ENCODE measurements at places on chromosomes 13 and 19.
A peak's percentile ranks its signal among the peaks of the same experiment; 100 is the strongest.

DNA sequence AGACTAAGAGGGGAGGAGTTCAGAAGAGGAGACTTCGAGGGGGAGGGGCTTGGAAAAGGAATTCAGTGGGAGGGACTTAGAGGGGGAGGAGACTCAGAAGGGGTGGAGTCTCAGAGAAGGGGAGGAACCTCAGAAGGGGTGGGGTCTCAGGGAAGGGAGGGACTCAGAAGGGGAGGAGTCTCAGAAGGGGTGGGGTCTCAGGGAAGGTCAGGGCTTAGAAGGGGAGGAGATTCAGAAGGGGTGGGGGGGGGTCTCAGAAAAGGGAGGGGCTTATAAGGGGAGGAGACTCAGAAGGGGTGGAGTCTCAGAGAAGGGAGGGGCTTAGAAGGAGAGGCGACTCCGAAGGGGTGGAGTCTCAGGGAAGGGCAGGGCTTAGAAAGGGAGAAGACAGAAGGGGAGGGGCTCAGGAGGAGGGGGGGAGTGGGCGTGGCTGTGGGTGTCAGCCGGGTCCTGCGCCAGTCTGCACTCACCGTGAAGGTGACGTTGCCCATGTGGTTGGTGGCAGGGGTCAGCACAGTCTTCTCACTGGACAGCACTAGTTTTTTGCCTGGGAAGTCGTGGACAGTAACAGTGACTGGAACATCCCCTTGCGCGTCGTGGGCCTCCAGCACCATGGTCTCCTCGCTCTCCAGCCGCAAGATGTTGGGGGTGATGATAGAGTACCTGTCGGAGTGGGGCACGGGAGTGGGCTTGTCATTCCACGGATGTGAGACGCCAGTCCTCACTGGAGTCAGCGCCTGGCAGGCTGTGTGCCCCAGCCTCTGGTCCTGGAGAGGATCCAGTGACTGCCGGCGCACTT lies 1.5 kb downstream of the C3 start:
- DNase-seq: no peak

DNA sequence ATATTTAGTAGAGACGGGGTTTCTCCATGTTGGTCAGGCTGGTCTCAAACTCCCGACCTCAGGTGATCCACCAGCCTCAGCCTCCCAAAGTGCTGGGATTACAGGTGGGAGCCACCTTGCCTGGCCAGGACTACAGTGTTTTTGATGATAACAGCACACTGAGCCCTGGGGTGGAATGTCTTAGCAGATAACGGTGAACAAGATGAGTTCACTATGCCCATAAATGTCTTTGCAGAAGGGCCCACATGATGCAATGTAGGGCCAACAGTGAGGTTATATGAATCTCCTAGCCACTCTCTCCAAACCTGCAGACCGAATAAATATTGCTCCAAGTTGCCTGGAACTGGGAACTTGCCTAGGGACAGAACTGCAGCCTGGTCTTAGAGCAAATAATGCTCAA lies 235.1 kb downstream of the COG6 start:
- DNase-seq: no peak

GRCh38 chr13:48138270-48138669 lies 43.4 kb upstream of the MED4 start:
- no peak for DNase-seq

DNA sequence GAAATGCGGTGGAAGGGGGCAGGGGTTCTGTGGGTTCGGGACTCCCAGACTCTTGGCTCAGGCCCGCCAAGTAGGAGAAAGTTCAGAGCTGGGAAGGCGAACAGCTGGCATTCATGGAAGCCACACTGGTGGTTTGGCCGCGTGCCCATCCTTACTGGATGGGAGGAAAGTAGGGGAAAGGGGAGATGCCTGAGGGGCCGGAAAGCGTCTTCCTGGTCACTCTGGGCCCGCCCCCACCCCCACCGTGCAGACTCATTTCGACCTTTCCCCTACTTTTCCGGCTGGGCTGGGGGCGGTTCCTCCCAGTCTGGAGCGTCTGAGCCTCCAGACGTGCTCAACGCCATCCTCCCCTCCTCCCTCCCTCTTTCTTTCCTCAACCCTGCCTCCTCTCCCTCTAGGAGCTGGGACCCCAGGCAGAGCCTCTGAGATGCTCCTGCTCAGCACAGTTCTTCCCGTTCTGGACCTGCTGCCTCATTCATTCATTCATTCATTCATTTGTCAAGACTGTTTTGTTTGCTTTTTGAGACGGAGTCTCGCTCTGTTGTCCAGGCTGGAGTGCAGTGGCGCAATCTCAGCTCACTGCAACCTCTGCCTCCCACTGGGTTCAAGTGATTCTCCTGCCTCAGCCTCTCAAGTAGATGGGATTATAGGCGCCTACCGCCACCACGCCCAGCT lies 3.5 kb downstream of the ANGPTL4 start:
- DNase-seq: peak; percentile 14

DNA sequence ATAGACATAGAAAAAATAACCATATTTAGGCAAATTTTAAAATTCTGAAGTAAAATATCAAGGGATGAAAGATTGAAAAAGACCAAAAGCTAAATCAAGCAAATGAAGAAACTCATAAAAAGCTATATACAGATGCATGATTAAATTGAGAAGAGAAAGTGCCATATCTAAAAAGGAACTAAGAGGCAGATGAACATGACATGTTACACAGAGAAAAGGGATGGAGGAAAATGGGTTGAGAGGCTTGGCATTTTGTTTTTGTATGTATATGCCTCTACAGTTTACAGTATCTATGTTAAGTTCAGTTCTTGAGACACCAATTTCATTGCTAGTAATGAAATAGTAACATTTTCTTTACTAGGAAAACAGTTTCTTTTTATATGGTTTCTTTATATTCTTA lies 1507.4 kb upstream of the SPRY2 start:
- no peak for DNase-seq

DNA sequence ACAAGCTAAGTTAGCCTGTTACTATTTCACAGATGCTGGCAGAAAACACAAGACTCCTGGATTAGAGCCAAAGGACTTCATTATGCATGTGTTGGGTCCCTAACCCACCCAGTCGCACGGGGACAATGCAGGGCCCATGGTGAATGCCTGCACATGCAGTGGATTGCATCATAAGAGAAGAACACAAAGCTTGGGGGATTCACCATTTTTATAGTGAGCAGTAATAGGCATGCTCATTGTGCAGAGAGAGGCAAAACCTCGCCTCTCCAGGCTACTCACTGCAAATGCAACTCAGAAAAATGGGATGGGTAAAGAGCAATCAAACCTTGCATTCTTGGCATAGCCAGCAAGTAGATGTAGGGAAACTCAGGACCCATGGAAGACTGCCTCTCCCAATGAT lies 115.8 kb downstream of the DIAPH3 start:
- peak; percentile 28 for DNase-seq

DNA sequence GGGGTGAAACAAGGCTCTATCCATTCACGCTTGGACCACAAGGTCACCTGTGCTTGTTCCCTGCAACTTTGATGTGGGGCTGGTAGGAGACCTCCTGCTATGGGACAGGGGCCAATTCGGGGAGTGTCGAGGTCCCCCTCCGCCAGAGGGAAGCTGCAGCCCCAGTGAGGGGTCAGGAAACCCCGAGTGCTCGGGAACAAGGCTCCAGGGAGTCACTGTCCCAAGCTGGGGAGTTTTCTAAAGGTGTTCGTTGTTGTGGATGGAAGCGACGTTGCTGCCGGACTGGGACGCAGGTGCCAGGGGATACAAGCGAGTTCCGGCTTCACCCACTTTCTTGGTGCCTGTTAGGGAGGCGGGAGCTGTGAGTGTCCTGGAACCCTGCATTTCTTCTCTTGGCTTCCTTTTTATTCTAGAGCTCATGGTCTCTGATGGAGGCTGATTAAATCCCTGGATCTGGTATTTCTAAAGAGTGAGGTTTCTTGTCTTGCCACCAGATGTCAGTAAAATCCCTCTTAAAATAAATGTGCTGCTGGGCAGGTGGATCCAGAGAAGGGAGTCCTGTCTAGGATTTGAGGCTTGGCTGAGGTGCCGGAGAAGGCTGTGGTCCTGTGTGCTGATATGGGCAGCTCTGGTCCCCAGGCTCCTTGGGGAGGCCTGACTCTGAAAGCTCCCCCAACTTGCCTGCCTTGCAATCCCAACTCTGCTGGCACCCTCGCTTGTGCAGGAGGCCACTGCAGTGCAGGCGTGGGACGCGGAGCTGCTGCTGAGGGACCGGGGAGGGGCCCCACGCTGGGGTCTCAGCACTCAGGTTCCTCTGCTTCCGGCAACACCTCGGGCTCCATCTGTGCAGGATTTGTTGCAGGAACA lies 153.9 kb downstream of the TEX29 start:
- peak; percentile 77 for DNase-seq

GRCh38 chr13:111209613-111210012 lies 94.5 kb downstream of the ARHGEF7 start:
- no peak for DNase-seq

GRCh38 chr13:100394005-100394695 lies 194.4 kb downstream of the GGACT start:
- no peak for DNase-seq

DNA sequence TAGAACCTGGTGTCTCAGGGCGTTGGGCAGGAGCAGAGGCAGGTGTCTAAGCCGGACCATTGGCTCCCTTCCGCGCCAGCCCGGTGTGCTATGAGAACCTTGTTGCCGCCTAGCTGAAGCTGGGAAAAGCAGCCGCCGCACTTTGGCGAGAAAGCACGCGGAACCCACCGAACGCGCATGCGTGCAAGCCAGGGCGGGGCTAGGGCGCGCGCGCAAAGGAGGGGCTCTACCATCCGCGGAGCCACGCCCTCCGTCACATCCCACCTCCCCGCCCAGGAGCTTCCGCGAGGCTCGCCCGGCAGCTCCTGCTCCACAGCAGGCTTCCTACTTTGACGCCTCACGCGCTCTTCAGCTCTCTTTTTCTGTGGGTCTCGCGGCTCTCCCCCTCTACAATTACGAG lies 51.3 kb downstream of the WDR87 start:
- no peak for DNase-seq

DNA sequence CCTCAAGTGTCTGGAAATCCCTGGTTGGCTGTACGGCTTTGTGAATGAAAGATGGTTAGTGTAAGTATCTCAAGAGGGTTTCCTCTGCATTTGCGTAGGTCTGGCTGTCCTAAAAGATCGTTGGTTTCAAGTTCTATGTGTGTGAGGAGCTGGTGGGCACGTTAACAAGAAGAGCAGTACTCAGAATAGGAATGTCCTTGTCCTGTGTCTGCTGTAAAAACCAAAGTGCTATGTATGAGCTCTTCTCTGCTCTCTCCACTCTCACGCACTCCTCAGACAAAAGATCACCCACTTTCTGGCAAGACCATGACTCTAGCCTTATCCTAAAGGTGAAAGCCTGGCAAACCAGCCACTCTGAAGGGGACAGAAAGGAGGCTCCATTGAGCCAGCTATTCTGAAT lies 39.1 kb downstream of the USP12 start:
- no peak for DNase-seq

DNA sequence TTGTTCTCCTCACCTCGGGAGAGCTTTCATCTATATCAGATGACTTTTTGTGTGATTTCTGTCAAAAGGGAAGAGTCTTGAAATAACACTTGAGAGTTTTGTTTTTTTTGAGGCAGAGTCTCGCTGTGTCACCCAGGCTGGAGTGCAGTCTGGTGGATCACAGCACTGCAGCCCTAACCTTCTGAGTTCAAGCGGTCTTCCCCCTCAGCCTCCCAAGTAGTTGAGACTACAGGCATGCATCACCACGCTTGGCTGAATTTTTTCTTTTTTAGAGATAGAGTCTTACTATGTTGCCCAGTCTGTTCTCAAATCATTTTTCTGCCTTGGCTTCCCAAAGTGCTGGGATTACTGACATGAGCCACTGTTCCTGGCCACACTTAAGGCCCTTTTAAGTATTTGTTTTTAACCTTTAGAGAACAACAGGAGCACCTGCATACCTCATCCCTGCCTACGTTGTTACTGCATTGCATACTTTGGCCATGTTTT lies 11.4 kb downstream of the NDFIP2 start:
- DNase-seq: no peak

DNA sequence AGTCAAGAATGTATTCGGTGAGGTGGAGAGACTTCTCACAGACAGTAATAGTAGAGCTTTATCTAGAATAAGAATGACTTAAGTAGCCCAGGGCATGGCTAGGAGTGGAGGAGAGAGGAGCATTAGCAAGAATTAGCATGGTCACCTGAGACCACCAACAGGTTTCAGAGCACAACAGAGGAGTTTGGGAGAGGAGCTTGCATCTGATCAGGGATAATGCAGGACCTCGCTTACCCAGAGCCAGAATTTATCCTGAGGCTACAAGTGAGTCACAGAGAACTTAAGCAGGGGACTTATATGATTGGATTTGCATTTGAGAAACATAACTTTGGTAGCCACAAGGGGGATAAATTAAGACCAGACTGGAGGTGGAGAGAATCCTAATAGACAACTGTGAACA lies 102.1 kb upstream of the FNDC3A start:
- no peak for DNase-seq

GRCh38 chr13:24651718-24652345 lies 28.4 kb upstream of the ATP12A start:
- no peak for DNase-seq

DNA sequence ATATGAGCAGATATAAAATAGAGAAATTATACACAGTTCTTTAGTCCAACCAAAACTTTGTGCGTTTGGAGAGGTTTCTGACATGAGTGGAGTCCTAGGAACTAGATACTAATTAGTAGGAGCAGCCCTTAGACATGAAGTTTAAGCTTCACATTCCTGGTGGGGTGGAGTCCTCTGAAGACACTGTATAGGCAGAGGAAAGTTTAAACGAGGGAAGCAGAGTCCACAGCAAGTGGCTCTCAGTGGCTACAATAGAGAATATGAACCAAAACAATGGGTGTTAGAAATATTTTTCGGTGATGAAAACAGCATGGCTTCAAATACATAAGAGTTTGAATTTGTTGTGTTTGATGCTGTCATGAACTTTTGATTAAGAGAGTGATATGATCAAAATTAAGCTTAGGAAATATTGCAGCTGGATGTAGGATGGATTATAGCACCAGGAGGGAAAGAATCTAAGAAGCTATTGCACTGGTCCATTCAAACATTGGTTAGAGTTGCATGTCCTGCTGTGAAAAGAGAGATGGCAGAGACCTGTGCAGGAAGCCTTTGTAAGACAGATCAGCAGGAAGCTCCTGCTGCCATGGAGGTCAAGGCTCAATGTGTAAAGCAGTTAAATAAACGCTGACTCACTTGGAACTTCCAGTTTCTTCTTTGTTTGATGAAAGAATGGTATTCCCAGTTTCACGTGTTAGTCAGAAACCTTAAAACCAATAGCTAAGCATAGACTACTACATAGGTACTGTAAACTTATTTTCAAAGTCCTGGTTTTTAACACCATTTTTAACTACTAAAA lies 175.2 kb downstream of the TDRD3 start:
- peak; percentile 9 for DNase-seq

- DNase-seq: no peak
Measured at GRCh38 chr13:90918536-90918935, 429.0 kb upstream of the MIR17HG start.

DNA sequence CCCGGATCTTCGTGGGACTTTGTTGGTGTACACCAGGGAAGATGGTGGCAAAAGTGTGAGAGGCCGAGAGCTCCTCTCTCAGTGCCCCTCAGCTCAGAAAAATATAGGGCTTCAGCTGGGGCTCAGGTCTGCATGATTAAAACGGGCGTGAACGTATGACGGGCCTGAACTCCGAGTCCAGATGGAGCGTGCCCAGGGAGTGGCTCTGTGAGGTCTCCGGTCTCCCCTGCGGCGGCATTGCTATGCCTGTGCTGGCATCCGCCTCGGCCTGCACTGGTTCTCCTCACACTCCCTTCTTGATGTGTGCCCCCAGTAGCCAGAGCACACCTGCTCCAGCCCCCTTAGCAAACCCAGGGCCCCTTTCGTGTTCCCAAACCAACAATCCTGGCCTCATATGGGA lies 82.0 kb downstream of the TEX29 start:
- no peak for DNase-seq

GRCh38 chr13:46648166-46648607 lies 95.2 kb downstream of the LRCH1 start:
- DNase-seq: peak; percentile 67

- DNase-seq: peak; percentile 87
Measured at GRCh38 chr19:18117692-18118378, 20.3 kb downstream of the MAST3 start.
